ENCODE measurements at places on chromosomes 13 and 19.

DNA sequence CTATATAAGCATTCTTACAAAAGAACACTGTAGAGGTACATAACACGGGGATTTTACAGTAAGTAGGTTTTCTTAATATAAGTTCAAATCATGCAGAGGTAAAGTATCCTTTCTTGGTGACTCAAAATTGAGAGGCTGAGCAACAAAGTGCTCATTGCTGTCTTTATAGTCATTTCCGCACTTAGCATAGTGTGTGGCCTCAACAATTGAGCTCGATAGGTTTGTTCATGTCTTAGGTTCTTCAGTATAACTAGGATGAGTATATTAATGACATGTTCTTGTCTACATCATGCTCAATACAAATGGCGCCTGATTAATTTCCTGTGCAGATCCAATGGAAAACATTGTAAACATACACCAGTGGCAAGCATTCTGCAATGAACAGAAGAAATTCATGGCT, 1.4 kb downstream of the WDFY2 start:
- no peak for DNase-seq

- no peak for DNase-seq
These were observed 1051.1 kb downstream of the PCDH17 start for GRCh38 chr13:58682616-58683015.

GRCh38 chr19:12841094-12841493, 2.8 kb downstream of the MAST1 start:
- DNase-seq, result no peak

DNA sequence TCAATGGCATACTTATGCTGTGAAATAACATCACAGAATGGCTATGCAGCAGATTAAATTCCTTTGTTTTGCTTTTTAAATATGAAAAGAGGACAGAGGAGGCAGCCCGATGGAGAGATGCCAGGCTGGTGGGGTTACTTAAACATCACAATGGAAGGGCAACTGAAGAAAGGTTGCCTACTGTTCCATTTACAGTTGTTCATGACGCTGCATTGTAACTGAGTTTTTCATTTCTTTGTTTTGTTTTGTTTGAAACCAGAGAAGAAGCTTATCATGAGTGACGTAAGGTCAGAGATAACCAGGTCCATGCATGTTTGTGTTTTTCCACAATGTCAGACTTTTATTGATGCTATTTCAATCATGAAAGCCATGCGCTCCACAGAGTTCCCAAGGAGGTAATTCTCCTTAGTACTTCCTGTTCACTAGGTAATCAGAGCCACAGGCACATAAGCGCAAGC, 273.8 kb downstream of the LHFPL6 start:
- DNase-seq, result no peak

GRCh38 chr19:46195104-46195503, 34.4 kb upstream of the IGFL1 start:
- DNase-seq, result no peak

DNA sequence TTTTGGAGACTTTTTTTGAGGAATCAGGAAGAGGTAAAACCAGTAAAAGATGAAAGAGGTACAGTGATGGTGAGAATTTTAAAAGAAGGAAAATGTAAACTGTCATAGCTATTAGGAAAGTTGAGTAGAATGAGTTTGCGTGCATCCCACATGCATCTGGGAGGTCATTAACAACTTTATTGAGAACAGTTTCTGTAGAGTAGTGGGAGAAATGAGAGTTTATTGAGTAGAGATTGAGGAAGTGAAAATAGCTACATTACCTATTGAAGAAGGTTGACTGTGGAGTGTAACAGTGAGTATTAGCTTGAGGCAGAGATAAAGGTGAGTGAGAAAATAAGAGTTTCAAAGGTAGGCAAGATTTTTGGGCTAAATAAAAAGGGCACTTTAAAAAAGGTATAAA, 38.7 kb downstream of the BRCA2 start:
- DNase-seq, result no peak

DNA sequence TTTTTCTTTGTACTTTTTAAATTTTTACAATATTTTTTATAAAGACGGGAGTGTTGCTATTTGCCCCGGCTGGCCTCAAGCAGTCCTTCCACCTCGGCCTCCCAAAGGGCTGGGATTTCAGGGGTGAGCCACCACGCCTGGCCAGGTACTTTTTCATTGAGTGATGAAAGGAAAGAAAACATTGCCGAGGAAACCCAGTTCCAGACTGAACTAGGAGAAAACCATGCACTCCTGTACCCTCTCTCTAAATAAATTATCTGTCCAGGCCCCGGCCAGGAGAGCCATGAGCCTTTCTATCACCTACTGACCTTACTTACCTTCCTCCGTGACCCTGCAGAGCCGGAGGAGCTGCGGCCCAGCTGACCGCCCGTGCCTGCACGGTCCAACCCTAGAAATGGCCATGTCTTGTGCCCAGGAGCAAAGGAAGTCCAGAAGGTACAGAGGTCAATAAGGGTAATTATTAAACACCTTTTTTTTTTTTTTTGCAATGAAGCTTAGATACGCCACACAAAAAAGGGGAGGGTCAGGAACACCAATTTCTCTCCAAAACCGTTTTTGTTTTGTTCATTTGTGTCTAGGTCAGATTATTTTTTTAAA, at the start of gene SLC7A9:
TSS of gene SLC7A9 (minus strand) at position 399 of the 597 bp plus-strand sequence. CDS start 1,233 bp downstream, outside the sequence.
- DNase-seq, result no peak

DNA sequence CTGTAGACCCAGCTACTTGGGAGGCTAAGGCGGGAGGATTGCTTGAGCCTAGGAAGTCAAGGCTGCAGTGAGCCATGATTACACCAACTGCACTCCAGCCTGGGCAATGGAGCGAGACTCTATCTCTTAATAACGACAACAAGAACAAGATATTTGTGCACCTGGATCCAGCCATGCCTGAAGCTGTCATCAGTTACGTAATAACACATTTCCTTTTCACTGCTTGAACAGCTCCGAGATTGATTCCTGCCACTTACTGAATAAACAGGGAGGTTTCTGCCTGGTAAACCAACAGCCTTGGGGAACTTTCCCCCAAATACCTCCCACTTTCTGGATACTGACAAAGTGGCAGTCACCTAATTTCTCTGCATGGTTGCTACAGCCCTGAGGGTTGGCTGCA, 5.4 kb downstream of the KANK2 start:
- no peak for DNase-seq

DNA sequence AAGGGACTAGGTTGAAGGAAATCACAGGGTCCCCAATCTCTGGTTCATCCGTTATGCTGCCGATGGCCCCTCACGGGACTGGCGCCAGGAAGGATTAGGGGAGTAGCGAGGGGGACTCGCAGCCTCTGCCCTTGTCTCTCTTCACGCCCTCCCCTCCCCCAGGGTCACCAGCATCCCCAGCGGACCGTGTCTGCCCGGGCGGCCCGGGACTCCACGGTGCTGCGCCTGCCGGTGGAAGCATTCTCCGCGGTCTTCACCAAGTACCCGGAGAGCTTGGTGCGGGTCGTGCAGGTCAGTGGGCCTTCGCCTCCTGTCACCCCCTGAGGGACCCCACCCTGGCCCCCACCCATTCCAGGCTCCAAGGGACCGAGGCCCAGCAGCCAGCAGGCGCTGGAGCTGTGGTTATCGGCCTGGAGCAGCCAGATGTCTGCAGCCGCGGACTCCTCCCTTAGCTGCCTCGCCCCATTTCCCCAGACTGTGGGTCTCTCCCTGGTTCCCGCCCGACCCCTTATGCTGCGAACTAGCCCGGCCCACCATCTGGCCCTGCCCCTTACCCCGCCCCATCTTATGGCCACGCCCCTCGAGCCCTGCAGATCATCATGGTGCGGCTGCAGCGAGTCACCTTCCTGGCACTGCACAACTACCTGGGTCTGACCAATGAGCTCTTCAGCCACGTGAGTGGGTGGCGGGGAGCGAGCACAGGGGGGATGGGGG, 5.4 kb downstream of the PNPLA6 start:
- DNase-seq, result no peak

DNA sequence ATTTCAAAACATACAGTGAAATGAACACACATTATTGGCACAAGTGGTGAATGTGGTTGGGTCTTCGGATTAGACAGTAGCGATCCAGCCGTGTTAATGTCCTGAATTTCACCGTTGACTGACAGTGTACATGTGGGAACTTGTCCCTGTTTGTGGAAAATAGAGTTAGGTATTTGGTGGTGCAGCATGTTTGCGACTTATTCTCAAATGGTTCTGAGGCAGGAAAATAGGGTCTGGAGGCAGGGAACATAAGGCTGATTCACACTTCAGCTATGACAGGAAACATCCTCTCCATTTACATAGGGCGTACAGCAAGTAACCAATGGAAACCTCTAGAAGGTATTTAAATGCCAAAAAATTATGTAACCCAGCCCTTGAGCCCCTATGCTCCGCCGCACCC, 4.2 kb downstream of the LGALS7B start:
- DNase-seq, result no peak

DNA sequence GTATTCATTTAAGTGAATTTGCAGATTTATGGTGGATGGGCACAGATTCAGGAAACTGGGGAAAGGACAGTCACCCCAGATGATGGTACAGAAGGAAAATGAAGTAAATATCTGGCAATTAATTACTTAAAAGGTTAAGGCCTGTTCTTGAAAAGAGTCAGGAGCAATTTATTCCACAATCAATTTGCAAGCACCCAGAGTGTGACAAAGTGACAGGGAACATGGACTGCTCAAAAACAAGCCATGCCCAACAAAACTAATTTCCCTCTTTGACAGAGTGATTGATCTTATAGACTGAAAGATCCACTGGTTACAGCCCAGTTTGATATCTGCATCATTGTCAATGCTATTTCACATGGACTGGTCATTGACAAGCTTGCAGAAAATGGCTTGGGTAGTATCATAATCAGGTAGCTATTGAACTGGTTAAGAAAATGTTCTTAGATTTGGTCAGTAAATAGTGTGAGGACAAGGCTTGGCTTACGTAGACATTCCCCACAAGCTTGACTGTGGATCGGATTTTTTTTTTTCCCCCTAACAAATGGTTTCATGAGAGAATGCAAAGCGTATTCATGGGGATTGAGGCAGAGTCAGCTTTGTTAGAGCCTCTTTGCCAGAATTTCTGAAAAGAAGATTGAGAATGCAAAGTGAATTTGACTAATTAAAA, 584.6 kb downstream of the GPC6 start:
- no peak for DNase-seq

- no peak for DNase-seq
These were observed 172.3 kb upstream of the TSC22D1 start for GRCh38 chr13:44748439-44748838.

GRCh38 chr13:67574320-67575233, 344.4 kb upstream of the PCDH9 start:
- DNase-seq, result no peak

GRCh38 chr13:30727491-30728355, 7.6 kb upstream of the ALOX5AP start:
- no peak for DNase-seq

All from activated CD8-positive, alpha-beta memory T cell treated with anti-CD3 and anti-CD28 coated beads for 4 hours (primary cell).